Fibroblast of villous mesenchyme (primary cell): ENCODE measurements at places on chromosomes 3 and 15.

GRCh38 chr3:46350262-46350565 lies 3.7 kb upstream of the CCR2 start:
- no peak for DNase-seq

DNA sequence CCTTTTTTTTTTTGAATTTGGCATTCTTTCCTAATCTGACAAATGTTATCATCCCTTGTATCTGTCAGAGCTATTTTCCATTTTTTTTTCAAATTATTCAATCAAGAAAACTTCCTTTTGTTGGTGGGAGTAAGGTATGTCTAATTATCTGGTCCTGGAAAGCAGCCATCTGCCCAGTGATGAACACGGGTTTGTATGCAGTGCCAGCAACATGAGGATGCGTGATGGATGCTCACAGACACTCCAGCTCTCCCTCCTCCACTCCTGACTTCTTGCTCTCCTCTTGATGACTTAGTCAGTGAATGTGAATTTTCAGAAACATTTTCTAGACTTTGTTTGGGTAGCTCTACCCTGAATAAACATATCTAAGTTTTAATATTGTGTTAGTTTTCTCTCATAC lies 79.2 kb downstream of the IL1RAP start:
- no peak for DNase-seq

- DNase-seq, result peak; percentile 23
Observed at GRCh38 chr3:194249323-194250097, 101.6 kb downstream of the CPN2 start.

DNA sequence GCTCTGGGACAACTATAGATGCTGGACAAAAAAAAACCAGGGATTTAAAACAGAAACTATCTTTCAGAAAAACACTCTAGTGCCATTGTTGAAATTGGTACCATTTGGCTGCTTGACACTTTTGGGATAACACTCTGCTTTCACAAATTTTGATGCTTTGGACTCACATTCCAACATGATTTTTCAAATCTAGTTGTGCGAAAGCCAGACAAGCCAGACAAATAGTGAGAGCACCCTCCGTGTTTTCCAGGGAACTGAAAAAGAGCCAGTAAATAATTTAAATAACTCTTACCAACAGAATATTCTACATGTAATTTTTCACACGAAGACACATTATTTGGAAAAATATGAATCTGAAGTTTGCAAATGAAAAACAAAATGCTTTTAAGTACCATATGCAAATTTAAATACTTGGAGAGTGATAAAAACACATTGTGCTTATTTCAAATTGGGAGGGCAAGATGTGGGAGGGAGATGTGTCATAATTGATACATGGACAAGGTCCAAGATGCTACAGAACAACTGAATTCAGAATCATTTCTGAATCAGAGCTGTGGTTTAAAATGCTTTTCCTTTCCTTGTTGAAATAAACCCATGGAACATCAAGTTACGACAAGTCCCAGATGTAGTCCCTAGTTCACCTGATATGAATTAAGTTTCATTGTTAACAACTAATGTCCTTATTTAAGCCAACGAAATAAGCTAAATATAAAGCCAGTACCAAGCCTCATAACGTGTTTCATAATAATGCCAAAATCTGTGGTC lies 144.2 kb upstream of the SOX2 start:
- DNase-seq, result no peak

DNA sequence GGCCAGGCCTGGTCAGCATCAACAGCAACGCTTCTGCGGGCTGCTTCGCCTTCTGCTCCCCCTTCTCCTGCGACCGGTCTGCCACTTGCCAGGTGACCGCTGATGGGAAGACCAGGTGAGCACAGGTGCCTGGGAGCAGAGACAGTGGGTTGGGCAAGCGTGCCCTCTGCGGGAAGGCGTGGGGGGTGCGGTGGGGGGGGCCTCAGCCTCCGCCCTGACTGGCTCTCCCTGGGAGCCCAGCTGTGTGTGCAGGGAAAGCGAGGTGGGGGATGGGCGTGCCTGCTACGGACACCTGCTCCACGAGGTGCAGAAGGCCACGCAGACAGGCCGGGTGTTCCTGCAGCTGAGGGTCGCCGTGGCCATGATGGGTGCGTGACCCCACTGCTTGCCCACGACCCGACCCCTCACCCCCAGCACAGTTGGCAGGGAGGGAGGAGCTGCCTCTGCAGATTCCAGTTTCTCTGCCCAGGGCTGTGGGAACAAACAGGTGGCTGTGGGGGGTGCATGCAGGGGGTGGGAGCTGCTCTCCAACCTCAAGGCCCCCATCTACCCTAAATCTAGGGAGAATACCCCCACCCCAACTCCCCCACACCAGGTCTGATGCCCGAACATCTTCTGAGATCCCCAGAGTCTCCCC lies 8.8 kb downstream of the STAB1 start:
- no peak for DNase-seq

- no peak for DNase-seq
Observed at GRCh38 chr15:63088533-63089245, 33.0 kb upstream of the LACTB start.

DNA sequence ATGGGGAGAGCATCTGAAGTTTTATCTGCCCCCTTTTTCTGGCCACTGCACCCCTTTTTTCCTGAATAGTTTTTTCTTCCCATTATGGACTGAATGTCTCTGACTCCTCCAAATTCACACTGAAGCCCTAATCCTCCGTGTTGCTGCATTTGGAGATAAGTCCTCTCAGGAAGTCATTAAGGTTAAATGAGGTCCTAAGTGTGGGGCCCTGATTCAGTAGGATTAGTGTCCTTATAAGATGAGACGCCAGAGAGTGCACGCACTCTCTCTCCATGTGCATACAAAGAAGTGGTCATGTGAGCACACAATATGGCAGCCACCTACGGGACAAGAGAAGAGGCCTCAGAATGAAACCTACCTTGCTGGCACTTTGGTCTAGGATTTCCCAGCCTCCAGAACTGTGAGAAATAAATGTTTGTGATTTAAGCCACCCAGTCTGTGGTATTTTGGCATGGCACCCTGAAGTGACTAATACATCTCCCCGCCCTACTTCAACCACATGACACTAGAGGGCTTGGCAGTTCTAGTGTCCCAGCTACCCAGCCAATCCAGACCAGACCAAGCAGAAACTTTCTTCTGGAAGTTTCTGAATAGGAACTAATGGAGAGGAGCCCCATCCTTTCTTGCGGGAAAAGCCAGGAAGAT lies 191.3 kb downstream of the PDE8A start:
- no peak for DNase-seq

DNA sequence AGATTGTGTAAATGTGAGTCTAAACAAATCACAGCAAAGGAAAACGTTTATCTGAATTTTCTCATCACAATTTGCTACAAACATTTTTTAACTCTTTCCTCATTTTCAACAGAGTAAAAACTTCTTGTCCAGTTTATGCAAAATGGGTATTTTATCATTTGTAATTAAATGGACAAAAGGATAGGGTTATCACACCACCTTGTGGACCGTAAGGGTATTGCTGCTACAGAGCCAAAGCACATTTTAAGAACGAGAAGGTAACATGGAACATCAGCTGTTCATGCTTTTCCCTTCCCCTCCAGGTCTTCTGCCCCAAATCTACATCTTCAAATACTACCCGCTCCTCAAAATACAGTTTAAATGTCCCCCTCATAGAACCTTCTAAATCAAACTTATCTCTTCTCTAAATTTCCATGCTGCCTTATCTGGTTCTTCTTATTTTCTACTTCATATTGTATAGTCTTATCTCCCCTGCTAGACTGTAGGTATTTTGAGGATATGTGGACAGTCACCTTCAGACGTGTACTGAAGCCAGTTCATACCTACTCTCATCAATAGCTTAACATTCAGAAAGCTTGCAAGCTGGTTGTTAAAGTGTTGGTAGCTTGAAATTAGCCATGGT lies 12.8 kb upstream of the SETMAR start:
- peak; percentile 52 for DNase-seq

GRCh38 chr3:123286308-123287023 lies 84.7 kb downstream of the SEC22A start:
- peak; percentile 61 for DNase-seq

DNA sequence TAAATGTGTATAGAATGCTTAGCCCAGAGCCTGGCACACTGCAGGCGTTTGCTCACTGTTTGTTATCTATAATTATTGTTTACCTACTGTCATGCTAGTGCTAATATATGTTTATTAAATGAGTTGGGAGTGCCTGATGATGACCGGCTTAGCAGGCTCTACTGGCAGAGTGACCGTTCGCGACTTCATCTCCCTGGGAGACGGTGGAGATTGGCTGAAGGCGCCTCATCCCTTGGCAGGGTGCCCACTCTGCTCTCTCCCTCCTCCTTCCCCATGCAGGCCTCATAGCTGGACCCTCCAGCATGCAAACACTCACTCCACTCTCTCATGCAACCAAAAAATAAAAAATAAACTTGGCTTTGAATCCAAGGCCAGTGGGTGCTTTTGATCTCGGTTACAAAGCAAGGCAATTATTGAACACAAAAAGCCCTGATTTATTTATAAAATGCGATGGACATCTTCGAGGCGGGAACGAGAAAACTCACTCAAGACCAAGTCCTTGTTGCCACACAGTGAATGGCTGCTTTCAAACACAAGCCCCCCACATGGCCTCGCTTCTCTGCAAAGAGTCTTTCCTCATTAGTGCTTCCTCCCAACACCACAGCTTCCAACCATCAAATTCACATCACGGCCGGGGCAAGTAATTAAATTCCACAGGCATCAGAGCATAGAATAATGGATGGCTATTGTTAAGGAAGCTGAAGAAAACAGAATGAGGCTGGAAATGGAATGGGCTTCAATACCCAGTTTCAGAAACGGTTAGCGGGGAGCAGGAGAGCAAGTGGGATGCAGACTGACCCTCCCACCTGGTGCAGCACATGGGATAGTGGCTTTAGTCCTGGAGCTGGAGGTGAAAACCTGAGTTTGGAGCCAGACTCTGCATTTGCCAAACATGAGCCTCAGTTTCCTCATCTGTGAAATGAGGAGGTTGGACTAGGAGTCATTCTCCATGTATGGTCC lies 135.7 kb upstream of the RAD18 start:
- no peak for DNase-seq

GRCh38 chr15:74315626-74316025 lies 51.8 kb downstream of the CYP11A1 start:
- no peak for DNase-seq

GRCh38 chr3:183447206-183448001 lies 19.0 kb upstream of the MCF2L2 start:
- peak; percentile 75 for DNase-seq

DNA sequence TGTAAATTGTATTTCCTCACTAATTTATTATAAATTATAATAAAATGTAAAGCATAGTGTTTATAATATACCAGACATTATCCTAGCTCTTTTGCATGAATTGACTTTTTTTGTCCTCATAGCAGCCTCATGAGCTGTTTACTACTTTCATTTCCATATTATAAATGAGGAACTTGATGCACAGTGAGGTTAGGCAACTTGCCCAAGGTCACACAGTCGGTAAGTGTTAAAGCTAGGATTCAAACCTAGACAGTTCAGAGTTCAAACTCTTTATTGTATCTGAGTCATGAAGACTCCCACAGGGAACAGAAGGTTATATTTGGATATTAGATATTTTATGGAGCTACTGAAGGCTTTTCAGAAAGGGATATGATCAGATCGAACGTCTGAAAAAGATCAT lies 322.2 kb upstream of the SATB1 start:
- DNase-seq, result no peak

DNA sequence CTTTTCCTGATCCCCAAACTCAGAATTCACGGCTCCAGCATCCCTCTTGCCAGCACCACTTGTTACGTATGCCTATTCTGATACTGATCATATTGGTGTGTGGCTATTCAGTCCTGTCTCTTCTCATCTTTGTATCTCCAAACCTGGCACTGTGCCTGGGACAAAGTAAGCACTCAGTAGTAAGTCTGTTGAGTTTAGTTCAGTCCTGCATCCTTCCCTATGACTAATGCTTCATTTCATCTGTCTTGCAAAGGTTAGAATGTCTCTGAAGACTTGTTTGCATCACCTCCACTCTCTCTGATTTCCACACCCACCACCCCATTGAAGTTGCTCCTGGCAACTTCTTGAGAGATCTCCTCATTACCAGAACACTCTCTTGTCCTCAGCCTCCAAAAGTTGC lies 80.3 kb downstream of the HMG20A start:
- DNase-seq, result peak; percentile 45

- no peak for DNase-seq
Observed at GRCh38 chr3:12421132-12421531, 63.1 kb upstream of the TSEN2 start.

GRCh38 chr3:160981217-160981938 lies 123.8 kb downstream of the B3GALNT1 start:
- DNase-seq, result peak; percentile 4

DNA sequence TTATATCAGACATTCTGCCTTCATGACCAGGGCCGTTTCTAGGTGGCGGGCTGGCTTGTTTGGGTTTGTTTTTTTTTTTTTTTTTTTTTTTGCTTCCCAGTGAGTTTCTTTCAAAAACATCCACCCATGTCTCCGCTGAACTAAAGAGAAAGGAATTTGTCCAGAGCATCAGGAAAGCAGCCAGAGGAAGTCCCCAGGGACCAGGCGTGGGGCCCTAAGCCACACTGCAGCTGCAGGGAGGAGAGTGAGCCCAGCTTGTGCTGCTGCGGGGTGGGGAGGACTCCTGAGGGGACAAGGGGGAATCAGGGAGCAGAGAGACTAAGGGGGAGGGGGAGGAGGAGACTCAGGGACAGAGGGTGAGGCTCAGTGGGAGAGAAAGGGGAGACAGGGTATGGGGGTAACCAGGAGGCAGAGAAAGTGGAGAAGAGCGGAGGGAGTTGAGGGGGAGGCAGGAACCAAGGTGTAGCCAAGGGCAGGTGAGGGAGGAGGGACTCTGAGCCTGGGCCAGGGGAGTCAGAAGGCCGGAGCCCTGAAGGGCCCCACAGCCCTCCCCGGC lies 49.5 kb downstream of the CYP11A1 start:
- DNase-seq, result peak; percentile 90

- DNase-seq, result peak; percentile 64
Observed at GRCh38 chr3:177824190-177824786, 627.0 kb upstream of the TBL1XR1 start.

GRCh38 chr3:132342183-132342582 lies 25.0 kb downstream of the ACP3 start:
- peak; percentile 25 for DNase-seq

DNA sequence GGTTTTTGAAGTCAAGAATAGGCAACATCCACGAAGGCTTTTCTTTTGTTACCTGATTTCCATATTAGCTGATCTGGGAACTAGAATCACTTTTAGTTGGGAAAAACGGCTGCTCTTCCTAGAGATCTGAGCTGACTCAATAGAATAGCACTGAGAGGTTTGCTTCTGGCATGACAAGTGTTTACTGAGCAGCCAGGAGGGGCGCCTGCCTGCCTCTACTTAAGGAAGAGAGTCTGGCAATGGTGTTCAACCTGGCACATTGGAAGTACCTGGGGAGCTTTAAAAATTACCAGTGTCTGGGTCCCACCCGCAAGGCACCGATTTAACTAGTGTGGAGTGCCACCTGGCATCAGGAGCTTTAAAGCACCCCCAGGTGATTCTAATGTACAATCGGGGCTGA lies 34.4 kb downstream of the FAM43A start:
- no peak for DNase-seq
